ENCODE measurements at places on chromosomes 5 and 9.
A peak's percentile ranks its signal among the peaks of the same experiment; 100 is the strongest.

- no peak for DNase-seq
Measured at GRCh38 chr9:87909310-87910041, 8.3 kb upstream of the SPATA31C1 start.

DNA sequence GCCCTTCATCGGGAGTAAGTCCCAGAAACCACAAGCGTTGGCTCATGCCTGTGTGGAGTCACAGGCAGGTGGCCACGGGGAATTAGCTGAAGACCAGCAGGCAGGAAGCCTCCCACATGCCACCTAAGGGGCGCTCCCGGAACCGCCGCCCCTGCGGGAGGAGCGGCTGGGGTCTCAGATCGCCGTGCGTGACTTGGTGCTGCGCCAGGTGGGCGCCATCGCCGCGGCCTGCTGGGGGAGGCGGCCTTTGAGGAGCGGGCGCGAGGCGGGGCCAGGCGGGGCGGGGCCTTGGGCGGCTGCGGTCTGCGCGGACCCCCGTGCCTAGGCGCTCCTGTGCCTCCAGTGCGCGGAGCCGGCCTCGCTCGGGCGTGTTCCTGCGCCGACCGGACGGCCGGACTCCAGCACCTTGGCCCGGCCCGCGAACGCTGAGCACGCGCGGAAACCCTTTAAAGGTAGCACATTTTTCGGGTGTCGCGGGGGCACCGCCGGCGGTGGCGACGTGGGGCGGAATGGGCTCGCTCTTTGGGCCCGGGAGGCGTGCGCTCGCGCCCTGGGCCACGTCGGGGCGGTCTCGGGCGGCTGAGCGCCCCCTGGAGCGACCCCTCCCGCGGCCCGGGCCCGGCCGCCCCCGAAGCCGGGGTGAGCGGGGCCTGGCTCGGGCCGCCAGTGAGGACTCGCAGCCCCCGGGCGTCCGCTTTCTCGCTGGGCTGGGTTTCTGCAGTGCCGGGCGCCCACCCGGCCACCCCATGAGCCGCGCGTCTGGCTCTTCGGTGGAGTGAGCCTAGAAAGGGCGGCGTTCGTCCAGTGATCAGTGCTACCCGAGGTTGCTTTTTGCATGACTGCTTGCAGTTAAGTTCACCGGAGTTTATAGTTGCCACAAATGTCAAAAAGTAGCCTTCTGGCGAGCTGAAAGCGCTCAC is 24.5 kb downstream of the LECT2 start:
- no peak for DNase-seq

GRCh38 chr9:16291921-16292320 is 578.5 kb downstream of the BNC2 start:
- DNase-seq = no peak

- DNase-seq = no peak
Measured at GRCh38 chr5:122844136-122844909, 1.1 kb upstream of the SNX24 start.

DNA sequence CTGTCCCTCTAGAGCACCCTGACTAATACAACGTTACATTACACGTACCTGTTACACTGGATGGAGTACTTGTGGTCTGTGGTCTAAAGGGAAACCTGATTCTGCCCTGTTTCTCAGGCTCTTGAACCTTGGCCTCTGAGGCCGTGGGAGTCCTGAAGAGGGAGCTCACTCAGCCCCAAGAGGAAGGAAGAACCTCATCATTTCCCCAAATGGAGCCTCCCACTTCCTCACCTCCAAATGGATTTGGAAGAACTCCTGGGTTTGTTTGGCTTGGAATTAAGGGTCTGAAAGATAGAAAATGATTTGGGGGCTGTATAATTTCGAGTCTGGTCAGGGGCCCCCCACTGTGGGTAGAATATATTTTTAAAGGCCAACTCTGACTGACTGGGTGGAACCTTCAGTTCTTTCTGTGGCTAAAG is 200.2 kb downstream of the SEMA6A start:
- DNase-seq = no peak

DNA sequence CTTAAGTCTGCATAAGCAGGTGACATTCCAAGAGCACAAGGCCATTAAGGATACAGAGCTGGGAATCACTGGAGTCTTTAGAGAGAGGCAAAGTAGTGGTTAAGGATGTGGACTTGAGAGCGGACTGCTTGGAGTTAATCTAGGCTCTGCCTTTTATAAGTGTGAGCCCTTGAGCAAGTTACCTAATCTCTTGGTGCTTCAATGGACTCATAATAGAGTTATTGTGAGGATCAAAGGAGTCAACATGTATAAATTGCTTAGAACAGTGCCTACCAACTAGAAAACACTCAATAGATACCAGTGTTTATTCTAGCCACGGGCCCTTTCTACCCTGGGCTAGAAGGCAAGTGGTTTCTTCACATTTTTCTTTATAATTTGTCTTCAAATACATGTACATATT is 819.4 kb downstream of the NR2F1-AS1 start:
- DNase-seq = no peak

GRCh38 chr9:30058463-30058862 is 2326.0 kb upstream of the ACO1 start:
- DNase-seq = no peak

- peak; percentile 52 for DNase-seq
Measured at GRCh38 chr9:115524453-115525059, 406.6 kb upstream of the TNC start.

DNA sequence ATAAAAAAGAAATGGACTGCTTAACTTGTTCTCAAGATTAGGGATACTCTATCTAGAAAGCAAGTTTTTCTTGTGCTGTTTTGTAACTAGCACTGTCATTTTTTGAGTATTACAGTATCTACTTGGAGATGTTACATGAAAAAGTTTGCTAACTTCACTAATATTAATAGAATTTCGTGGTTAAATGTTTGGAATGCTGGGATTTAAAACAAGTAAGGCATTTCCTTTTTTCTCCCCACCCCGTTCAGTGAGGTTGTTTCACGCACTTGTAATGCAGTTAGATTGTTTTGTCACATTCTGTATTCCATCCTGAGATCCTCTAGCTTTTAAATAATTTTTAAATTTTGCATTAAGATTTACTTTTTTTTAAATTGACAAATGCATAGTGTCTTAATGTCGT is 20.0 kb upstream of the TEK start:
- DNase-seq = no peak

GRCh38 chr5:82358457-82358856 is 80.3 kb upstream of the RPS23 start:
- no peak for DNase-seq

DNA sequence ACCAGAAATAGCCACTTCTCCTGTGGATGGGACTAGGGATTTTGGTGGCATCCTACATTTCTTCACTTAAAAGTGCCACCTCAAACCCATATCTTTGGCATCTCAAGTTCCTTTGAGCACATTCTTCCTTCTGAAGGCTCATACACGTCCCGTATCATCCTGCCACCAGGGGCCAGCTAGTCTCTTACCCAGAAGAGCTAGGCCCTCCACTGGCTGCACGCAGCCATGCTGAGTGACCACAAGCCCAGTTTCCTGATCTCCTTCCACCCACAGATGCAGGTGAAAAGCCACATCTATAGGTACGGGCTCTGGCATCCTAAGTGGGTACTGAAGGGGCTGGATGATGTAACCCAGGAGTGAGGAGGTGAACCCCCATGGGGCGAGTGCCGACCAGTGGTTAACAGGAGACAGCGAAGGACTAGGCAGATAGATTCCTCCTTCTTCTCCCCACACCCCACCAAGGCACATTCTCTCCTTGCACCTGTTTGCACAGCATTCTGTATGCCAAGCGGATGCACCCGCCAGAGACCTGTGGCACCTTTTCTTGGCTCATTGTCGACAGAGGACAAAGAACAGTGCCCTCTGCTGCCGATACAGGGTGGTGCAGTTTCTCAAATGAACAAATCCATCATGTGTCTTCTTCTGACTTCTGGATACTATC is 14.4 kb upstream of the SCGB3A1 start:
- DNase-seq = peak; percentile 54

GRCh38 chr9:127426756-127427155 is 2.6 kb downstream of the ZNF79 start:
- peak; percentile 63 for DNase-seq

GRCh38 chr5:72908664-72909063 is 47.2 kb upstream of the FCHO2 start:
- DNase-seq = no peak

DNA sequence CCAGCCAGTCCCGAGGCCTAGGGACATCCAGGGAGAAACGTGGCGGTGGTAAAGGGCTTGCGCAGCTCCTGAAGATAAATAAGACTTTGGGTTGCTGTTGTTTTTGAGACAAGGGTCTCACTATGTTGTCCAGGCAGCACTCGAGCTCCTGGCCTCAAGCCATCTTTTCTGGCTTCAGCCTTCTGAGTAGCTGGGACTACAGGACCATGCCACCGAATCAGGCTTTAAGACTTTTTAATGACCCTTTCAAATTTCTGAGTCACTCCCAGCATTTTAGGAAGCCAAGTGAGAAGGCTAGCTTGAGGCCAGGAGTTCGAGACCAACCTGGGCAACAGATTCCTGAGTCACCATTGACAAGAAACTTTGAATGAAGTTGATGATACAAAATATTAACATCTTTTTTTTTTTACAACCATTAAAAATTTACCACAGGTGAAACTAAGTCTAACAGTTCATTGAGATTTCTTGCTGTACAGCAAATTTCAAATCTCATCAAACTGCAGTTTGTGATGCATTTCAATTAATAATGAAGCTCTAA is 817 bp upstream of the GNE start:
- peak; percentile 62 for DNase-seq

- no peak for DNase-seq
Measured at GRCh38 chr9:117459913-117460312, 45.1 kb upstream of the ASTN2 start.

DNA sequence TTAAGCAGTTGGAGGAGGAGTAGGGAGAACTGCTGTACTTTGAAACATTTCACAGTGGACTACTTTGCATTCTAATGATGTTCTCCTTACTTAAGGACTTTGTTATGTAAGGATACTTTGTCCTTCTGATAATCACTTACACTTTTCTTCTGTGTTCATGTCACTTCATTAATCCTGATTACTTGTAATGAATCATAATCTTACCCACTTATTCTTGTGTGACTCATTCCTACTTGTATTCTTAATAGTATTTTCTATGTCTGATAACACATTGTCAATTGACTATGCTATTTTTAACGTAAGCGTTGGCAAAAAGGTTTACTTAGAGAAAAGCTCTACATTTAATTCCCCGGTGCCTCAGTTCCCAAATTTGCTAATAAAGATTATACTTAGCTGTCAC is 63.8 kb downstream of the GHR start:
- DNase-seq = no peak

DNA sequence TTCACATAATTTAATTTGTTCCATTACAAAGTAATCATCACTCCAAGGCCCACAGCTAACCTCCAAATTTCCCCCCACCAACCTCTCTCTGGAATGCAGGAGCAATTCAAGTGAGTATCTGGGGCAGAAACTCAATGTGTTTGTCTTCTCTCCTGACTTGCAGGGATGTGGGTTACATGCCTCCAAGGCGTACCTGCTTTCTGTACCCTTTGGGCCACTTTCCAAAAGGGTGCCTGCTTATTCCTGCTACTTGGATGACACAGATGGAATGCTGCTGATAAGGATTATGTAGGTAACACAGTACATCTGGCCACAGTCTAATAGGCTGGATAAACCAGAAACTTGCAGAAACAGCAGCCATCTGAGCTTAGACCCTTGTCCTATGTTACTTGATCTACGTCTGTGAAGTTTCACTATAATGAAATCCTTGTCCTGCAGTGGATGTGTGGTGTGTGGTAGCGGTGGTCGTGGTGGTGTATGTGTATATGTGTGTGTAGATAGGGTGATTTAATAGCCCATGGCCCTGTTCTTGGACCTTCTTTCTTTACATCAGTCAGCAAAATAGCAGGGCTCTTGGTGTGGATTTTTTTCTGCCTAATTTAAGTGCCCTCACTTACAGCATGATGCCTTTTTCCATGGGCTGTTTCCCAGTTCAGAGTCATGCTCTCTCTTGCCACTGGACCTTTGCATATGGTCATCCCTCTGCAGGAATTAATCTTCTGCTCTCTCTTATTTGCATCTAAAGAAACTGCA is 175.9 kb downstream of the ZDHHC21 start:
- no peak for DNase-seq

DNA sequence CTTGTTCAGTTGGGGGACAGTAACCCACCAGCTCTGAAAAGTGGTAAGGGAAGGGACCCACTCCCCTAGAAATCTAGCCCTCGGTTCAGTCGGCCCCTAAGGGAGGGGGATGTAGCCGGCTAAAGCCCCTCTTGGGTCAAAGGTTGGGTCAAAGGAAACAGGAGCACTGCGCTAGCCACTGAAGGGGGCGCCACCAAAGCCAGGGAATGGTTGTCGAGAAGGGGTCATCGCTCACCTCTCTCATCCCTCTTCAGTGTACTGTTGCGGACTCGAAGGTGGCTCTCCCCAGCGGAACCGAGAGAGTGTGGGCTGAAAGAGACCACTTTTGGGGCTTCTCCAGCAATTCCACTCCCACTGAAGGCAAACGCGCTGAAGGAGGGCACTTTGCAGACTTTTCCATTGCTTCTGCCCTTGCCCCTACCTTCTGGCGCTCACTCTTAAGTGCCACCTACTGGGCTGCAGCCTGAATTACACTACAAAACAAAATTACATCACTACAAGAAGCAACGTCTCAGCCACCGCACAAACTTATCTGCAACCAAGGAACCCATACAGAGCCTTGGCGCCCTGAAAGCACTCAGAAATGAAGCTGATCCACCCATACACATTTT is 396.9 kb downstream of the PDE4D start:
- peak; percentile 50 for DNase-seq

- DNase-seq = no peak
Measured at GRCh38 chr9:85884256-85884655, 56.7 kb upstream of the NAA35 start.

DNA sequence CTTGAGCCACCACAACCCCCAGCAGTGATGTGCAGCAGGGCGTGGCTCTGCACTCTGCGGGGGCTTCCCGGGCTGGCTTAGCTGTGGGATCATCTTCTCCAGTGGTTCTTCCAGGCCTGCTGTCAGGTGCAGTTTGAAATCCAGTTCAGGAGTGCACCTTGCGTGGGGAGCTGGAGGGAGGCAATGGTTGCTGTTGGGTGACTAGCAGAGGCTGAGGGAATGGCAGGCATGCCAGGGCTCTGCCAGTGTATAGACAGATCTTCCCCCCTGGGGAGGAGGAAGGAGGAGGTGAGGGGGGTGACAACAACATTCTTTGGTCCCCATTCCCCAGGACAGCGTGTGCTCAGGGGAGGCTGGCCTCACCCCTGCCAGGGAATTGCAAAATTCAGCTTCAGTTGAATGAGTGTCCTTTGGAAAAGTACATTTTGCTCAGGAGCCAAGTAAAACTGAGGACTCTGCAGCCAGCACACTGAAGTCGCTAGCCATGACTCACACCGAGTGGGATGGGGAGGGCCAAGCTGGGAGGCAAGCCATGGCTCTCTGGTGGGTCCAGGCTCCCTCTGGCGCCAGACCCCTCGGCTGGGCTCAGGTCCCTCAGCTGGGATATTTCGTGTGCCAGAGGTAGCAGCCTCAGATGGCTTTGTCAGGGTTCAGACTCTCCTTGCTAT is 35.0 kb downstream of the ERGIC1 start:
- no peak for DNase-seq
